ENCODE measurements at places on chromosomes 13 and 19. TPM values are rescaled to one million over a fixed set of nuclear protein-coding genes. Genes with fewer than 3 reads are reported as not detected.

The GNG8 gene
- polyA plus RNA-seq, result 16.1 TPM

GRCh38 chr19:19535311-19536191 is 2.5 kb upstream of the CILP2 start:
- no peak for DNase-seq

DNA sequence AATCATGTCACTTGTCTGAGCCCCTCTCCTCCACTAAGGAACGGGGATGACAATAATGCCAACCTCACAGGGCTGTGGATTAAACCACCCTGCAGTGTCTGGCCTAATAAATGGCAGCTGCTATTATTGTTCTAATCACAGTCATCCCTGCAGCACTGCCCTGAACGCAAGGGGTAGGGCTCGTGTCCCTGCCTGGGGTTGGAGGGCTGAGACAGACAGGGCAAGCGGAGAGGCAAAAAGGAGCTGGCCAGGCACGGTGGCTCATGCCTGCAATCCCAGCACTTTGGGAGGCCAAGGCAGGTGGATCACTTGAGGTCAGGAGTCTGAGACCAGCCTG is 10.2 kb upstream of the KPTN start:
- DNase-seq, result no peak

The CEACAM8 gene
- polyA plus RNA-seq, result not detected

The ZNF30 gene
- 6.2 TPM for polyA plus RNA-seq

DNA sequence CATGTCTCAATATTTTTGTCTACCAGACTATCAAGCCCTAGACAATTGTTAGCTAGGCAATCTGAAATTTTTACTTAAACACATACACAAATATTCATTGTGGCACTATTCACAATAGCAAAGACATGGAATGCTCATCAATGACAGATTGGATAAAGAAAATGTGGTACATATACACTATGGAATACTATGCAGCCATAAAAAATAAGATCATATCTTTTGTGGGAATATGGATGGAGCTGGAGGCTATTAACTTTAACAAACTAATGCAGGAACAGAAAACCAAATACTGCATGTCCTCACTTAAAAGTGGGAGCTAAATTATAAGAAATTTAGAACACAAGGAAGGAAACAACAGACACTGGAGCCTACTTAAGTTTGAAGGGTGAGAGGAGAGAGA is 288.6 kb upstream of the MIR17HG start:
- no peak for DNase-seq

The ZBTB45 gene
- 5.0 TPM for polyA plus RNA-seq

DNA sequence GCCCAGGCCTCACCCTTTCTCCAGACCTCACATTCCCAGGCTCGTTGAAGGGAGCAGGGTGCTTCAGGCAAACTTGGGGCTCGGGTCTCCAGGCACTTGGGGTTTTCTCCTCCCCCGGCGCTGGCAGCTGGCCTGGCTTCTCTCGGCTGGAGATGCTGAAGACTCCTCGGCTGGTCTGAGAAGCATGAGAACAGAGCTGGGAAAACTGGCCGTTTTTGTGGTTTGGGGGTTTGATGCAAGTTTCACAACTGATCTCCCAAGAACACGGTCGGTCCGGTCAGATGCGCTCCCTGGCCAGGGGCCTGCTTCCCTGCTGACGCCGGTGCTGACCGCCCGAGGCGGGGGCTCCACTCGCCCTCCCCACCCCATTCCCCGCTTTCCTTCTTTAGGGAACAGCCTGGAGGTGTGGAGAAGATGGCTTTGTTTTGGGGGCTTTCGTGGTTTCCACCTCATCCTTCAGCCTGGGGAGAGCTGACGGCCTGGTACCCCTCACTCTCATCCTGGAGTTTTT is 35.3 kb downstream of the CEBPA start:
- DNase-seq, result no peak
